ENCODE measurements at places on chromosomes 11 and 22.

GRCh38 chr22:33817512-33818127 lies 102.7 kb downstream of the LARGE1 start:
- DNase-seq, result no peak

- DNase-seq, result no peak
These were observed 9.6 kb upstream of the OR10G7 start for GRCh38 chr11:124050748-124051147.

DNA sequence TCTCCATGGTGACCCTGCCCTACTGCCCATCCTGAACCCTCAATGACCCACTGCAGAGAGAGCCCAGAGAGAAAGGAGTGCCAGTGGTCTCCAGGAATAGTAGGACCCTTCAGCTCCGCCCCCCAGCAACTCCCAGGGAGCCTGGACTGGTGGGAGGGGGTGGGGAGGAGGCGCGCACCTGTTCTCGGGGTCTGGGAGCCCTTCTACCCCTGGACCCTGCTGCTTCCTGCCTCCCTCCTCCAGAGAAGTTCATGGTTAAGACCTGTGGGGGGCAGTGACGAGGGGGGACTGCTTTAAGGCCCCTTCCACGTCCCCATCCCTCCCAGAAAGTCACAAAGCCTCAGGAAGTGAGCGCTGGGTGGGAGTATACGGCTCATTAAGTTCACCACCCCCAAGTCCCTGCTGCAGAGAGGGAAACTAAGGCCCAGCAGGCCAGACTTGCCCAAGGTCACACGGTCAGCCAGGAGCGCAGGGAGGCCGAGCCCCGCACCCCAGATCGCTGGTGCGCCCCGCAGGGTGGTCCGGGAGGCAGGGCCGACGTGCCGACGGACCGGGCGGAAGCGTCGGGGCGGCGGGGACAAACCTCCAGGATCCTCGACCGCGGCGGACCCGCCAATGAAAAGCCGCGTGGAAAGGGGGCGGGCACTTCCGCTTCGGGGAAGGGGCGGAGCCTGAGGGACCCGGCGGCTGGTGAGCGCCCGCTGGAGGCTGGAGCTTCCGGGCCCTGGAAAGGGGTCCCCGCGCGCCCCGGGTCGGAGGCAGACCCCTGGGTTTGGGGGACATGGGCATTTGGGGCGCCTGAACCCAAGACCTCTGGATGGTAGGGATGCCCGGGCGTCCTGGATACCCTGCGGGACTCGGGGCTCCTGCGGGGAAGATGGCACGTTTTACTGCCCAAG lies at the start of the genes NUDT22 and TRPT1:
Gene NUDT22, plus strand, starts transcription at position 667 of the 899 bp plus-strand sequence. CDS start 379 bp downstream, outside the sequence.
Gene TRPT1, minus strand, starts transcription at position 579 of the 899 bp plus-strand sequence. Its CDS starts 326 bp downstream, at position 253.
- peak; percentile 85 for DNase-seq

- no peak for DNase-seq
These were observed 17.6 kb downstream of the IL17REL start for GRCh38 chr22:49995041-49995360.

- no peak for DNase-seq
These were observed 5.1 kb upstream of the PPP6R3 start for GRCh38 chr11:68455485-68455884.

GRCh38 chr11:133530501-133530835 lies 1.8 kb downstream of the OPCML start:
- no peak for DNase-seq

- DNase-seq, result no peak
These were observed 111.8 kb upstream of the API5 start for GRCh38 chr11:43200031-43200430.

GRCh38 chr11:67483831-67484665 lies 1.2 kb downstream of the AIP start:
- DNase-seq, result no peak

DNA sequence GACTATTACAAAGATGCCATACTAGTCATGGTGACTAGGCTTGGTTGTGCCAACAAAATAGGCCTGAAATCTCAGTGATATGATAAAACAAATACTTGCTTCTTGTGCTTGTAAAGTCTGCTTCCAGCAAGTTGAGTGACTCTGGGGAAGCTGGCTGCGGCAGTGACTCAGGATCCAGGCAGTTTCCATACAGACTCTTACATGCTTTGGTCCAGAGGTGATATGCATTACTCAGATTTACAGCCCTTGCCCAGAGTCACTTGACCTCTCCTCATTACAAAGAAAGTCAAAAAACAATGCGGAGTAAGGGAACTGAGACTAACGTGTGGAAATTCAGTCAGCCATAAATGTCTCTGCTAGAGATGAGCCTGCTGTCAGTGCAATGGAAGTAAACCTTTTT lies 387.5 kb downstream of the KCNA4 start:
- DNase-seq, result no peak

DNA sequence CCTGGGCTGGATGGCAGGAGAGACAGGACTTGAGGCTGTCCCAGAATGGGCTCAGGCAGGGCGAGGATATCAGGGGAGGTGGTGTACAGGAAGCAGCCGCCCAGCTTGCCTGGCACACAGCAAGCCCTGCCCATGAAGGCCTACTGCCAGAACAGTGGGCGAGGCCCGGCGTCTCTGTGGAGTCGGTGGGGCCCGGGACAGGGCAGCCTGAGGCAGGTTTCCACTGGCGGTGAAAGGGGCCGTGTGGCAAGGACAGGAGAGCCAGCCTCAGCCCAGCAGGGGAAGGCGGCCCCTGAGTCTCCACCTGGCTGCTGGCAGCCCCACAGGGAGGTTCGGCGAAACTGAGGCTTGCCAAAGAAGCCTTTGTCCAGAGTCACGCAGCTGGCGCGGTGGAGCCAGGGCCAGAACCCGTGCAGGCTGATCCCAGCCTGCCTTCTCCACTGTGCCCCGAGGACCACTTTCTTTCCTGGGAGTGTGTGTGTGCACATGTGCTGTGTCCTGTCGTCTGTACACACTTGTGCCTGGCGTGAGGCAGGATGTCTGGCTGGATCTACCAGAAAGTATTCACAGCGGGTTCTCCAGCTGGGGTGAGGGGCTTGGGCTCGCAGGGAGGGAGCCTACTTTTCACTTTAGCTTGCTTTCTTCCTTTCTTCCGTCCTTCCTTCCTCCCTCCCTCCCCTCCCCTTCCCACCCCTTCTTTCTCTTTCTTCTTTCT lies 1.2 kb downstream of the TSPO start:
- DNase-seq, result no peak

GRCh38 chr11:69983897-69984438 lies 94.1 kb upstream of the ANO1 start:
- DNase-seq, result no peak

DNA sequence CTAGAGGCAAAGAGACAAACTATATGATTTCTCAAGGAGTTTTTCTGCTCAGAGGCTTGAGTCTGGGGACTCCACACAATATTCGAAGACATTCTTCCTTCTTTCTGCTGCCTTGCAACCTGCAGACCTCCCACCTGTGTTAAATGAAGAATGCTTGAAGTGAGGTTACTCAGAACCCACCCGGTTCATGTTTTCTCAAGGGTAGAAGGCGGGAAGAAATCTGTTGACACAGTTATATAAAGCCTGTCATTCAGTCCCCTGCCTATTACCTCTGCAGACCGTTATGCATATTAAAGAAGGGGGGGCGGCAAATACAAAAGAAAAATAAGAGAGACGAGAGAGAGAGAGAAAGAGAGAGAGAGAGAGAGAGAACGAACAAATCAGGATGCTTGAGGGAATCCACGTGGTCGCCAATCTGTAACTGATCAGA lies 2.2 kb upstream of the KMT2A start:
- no peak for DNase-seq

GRCh38 chr11:44701276-44701675 lies 25.5 kb upstream of the TSPAN18 start:
- no peak for DNase-seq

- no peak for DNase-seq
These were observed 1.9 kb downstream of the KCNQ1OT1 start for GRCh38 chr11:2697866-2698265.

DNA sequence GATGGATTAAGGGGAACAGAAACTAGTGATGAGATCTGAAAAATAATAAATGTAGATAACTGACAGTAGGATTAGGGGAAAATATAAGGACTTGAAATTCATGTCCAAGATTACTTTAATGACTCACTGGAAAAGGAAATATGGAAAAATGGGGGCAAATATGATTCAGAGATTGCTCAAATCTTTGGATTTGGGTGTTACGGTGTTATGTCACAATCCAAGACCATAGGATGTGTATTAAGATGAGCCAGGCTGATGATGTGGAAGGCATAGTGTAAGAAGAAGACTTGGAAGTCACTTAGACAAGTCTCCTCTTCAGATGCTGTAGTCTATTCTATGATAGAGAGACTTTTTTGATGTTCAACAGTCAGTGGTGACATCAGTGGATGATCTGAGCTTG lies 323.7 kb downstream of the LUZP2 start:
- DNase-seq, result no peak

GRCh38 chr11:46616551-46617133 lies 385 bp downstream of the HARBI1 start:
- DNase-seq, result no peak

DNA sequence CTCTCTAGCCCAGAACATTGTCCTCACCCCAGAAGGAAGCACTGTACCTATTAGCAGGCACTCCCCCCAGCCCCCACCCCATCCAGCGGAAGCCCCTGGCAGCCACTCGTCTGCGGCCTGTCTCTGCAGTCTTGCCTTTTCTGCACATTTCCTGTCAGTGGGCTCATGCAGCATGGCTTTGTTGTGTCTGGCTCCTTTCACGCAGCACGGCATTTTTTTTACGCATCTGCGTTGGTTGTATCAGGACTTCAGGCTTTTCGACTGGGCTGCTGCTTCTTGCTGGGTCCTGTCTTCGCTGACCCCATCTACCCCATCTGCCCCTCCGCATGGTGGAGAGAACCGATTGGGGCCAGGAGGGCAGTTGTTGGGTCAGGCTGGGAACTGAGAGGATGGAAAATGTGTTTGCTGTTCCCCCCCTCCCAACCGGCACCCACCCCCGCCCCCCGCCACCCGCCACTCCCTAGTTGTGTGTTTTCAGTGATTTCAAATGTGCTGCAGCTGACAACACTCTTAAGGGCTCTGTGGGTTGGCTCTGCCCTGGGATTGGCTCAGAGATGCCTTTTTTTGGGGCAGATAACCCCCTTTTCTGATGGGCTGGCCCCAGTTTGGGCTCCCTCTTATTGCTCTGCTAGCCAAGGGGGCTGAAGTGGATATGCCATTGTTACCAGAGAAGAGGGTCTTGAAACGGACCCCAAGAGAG lies 110.0 kb downstream of the KIAA1671 start:
- DNase-seq, result no peak
